ENCODE measurements at places on chromosomes 13 and 19.

DNA sequence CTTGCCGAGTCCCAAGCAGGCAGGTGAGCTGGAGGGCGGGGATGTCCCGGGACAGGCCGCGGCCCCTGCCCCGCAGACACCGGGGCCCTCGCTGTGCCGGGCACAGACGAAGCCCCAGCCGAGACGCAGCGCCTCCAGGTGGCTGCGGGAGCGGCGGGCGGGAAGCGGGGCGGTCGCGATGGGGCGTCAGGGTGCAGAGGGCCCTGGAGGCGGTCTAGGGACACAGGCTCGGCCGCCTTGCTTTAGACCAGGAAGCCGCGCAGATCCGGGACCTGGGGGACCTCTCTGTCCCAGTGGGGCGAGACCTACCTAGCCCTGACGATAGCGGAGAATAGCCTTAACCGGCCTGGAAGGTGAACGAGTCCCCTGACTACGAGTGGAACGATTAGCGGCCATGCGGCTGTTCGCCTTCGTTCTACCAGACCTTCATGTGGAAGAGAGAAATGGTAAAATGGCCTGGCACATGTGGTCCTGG lies 4.2 kb upstream of the ZNF564 start:
- no peak for DNase-seq

GRCh38 chr13:31213651-31214289 lies 14.0 kb downstream of the B3GLCT start:
- DNase-seq: no peak

- no peak for DNase-seq
Measured at GRCh38 chr13:68380041-68380973, 1150.2 kb upstream of the PCDH9 start.

GRCh38 chr13:59409211-59409610 lies 754.5 kb downstream of the DIAPH3 start:
- DNase-seq: no peak

DNA sequence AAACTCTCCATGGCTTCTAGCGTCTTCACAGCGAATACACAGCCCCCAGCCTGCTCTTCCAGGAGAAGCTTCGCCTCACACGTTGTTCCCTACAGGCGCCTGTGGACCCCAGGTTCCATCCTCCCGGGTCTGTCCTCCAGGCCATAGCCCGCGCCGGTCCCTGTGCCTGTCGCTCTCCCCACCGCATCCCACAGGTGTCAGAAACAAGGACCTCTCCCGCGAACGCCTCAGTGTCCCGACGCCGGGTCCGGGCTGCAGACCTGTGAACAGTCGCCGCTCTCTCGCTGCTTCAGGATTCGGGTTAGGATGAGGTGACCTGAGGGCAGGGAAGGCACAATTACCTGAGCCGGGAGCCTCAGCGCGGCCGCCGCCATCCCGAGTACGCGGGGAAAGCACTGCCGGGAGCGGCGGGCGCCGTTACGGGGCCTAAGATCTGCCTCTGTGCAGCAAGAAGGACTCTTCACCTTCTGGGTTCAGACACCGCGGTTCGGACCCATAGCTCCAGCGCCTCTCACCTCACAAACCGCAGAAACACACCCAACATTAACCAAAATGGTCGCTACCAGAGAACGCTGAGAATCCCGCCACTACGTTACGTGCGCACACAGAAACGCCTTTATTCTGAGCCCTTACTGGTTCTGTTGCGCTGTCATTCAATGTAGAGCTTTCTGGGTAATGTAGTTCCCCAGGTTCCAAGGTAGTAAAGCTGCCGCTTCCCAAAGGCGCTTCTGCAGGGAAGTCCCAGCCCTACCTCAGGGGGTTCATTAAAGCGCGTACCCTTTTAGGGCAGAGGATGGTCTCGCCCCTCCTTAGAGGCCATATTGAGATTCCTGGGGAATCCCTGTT lies at the start of gene ZNF418:
Gene ZNF418, minus strand, starts transcription at position 583 of the 846 bp plus-strand sequence. CDS start 1,580 bp downstream, outside the sequence.
- peak; percentile 49 for DNase-seq

DNA sequence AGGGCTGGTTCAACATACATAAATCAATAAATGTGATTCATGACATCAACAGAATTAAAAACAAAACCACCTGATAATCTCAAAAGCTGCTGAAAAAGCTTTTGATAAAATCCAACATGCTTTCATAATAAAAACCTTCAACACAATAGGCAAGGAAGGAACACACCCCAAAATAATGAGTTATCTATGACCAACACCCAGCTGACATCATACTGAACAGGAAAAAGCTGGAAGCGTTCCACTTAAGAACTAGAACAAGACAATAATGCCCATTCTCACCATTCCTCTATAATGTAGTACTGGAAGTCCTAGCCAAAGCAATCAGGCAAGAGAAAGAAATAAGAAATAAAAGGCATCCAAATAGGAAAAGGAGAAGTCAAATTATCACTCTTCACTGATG lies 116.2 kb upstream of the FREM2 start:
- DNase-seq: no peak

DNA sequence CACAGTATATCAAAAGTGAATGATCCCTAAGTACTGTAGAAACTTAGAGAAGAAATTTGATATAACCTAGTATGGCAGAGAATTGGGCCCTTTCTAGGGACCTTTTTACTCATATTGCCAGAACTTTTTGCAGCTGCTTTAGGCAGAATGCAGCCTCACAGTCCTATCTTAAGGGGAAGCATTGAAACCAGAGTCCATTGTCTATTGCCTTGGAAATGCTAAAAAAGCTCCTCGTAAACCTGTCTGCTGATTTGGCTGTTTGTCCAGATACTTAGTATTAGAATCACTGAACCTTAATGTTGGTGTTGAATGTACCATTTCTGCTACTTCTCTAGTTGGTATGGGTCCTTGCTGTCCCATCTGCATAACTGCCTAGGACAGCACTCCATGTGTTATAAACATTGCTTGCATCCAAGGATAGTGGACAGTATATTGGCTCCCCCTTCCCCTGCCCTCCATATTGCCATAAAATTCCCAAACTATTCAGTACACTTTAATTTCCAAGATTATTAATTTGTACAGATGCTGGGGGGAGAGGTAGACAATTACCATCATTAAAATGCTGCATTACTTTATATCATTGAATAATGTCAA lies 36.1 kb downstream of the LSM14A start:
- DNase-seq: no peak

DNA sequence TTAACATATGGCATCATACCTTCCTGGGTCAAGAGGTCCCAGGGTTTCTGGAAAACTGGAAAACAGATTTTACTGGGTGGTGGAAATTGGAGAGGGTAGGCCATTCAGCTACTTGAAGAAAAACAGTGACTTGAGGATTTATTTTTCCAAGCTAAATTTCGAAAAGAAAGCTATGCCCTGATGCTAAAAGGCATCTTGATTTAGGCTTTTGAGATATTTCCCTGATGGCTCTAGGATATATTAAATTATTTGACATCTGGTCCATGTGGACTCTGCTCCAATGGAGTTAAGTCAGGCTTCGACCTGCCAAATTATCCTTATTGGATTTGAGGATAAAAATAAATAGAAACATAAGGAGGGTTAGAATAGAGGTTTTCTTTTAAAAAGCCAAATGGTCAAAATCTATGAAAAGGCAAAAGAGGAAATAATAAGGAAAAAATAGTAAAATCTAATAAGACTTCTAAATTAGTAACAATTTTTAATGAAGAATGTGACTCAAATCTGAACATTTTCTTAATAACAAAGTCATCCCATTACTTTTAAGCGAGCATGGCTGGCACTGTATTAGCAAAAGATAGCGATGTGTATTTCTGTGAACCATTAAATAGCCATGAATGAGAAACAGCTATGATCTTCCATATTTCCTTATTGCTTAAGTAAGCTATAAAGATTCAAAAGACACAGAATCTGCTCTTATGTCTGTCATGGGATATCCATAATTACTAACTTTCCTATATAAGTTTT lies 190.0 kb upstream of the MIR17HG start:
- no peak for DNase-seq
